ENCODE measurements at places on chromosomes 5 and 9.

GRCh38 chr9:117835798-117836197 is 131.6 kb downstream of the TLR4 start:
- DNase-seq, result no peak

GRCh38 chr9:86846656-86847055 is 100.7 kb downstream of the GAS1 start:
- DNase-seq, result peak; percentile 35

- peak; percentile 9 for DNase-seq
Measured at GRCh38 chr9:100129772-100130171, 30.7 kb downstream of the INVS start.

DNA sequence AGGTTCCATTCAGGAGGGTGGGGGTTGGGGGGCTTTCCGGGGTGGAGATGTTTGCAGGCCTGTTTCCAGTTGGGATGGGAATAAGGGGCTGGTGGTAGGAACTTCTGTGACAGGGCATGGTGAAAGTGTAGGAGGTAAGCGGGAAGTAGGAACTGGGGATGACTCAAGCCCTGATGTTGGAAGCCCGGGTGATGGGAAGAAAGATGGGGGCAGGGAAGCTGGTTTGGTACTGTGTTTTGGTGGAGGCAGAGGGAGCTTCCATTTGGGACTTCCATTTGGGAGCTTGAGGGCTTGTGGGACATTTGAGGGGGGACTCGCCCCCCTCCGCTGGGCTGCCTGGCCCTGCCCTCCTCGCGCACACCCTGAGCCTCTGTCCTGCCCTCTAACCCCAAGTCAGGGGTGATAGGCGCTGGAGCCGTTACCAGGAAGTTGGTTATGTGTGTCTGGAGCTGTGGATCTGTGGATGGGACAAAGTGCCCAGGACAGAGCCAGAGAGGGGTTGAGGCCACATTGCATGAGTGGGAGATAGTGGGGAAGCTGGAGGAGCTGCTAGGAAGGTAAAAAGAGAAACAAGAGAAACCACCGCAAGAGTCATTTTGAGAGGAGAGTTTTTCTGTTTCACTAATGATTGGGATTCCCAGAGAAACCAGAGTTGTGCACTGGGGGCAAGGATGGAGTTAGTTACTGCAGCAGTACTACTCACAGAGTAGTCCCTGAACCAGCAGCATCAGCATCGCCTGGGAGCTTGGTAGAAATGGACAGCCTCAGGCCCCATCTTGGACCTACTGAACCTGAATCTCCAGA is 6.6 kb downstream of the RGS14 start:
- no peak for DNase-seq

DNA sequence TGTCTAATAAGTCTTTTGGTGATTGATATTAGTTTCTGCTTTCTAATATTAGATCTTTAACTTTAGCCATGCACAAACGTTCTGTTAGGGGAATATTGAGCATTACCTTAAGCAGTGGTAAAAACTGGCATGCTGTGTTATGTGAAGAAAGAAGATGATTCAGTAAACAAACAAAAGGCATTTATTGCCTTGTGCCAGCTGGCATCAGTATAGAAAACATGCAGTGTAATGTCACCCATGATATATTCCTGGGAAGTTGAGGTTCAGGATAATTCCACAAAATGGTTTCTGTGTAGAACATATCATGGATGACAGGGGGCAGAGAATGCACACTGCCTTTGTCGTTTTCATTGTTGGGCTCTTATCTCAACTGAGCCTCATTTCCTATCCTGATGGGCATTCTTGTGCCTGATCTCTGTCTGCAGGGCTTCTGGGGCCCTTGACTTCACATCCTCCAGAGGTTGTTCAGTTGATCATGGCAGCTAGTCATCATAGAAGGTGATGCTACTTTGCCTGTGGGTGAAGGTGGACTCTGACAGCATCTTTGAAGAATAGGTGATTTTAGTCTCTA is 24.2 kb downstream of the LRRTM2 start:
- DNase-seq, result no peak

- DNase-seq, result peak; percentile 19
Measured at GRCh38 chr5:146409054-146409671, 38.0 kb upstream of the TCERG1 start.

DNA sequence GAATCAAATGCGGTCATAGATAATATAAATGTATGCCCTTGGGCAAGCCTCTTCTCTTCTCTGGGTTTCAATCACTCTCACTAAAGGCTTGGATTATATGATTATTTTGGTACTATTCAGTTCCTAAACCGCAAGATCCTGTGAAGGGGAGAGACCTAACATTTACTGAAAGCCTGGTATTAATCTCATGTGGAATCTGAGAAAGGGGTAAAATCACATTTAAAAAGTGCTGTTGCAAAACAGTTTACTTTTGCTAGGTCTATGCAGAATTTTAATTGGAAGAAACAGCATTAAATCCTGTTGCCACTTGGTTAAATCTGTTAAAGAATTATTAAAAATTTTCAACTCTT is 50.7 kb downstream of the SLC44A1 start:
- DNase-seq, result no peak

GRCh38 chr5:147796556-147797308 is 14.2 kb upstream of the JAKMIP2 start:
- no peak for DNase-seq

GRCh38 chr5:179278119-179278518 is 67.1 kb downstream of the ADAMTS2 start:
- no peak for DNase-seq

GRCh38 chr5:33894566-33894965 is 2.8 kb upstream of the ADAMTS12 start:
- peak; percentile 72 for DNase-seq

DNA sequence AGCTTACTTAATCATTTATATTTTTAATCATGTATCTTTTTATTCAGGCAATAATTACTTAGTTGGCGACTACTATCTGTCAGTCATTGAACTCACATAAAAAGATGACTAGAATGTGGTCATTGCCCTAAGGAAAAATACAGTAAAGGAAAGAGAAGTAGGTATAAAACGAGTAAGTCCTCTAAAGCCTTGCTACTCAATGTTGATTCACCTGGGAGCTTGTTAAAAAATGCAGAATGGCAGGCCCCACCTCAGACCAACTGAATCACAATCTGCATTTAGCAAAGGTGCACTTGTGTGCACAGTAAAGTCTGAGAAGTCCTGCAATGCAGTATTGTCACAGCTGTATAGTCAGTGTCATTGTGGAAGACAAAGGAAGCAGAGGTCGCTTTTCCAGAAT is 592.4 kb downstream of the CSNK1G3 start:
- DNase-seq, result no peak

DNA sequence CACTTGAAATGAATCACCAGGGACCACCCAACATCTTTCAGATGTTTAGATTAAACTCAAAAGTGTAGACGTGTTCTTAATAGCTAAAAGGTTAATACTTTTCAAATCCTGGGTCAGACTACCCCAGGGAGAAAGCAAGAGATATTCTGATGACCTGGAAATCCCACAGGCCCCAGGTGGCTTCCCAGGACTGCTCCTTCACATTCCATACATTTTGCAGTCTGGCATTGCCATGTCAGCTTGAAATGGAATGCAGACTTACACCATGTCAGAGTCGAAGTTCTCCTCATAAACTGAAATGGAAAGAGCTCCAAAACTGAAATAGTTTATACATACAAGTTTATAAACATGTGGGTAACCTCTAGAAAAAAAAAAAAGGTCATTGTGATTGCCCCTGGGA is 61.5 kb downstream of the TMEM167A start:
- DNase-seq, result peak; percentile 16

All from fibroblast of skin of scalp (primary cell).